RCC 7860 (cell line): ENCODE measurements at places on chromosomes 13 and 19.
A peak's percentile ranks its signal among the peaks of the same experiment; 100 is the strongest.

- no peak for DNase-seq
Observed at GRCh38 chr13:74205313-74205690, 71.1 kb upstream of the KLF12 start.

- DNase-seq, result peak; percentile 5
Observed at GRCh38 chr13:92175330-92175729, 776.9 kb downstream of the GPC5 start.

DNA sequence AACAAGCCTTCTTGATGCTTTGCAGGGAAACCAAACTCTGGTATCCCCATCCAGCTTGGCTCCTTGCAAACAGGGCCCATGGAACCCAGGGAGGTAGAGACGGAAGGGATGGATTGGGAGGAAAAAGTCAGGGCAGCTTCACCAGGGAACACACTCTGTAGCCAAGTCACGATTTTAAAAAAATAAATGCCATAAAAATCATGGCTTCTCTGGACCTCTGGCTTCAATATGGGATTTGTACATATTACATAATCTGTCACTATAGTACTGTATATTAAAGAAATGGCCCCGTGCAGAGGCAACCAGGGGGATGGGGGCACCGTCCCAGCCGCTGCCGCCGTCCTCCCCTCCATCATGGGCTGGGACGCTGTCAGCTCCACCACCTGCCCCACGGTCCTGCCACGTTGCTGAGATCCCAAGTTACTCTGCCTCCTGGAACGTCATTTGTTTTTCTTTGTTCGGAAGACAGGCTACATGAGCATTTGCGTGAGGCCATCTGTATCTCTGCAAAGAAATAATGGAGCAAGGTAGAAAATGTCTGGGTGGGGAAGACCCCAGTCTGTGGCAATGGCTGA, 313.3 kb downstream of the ZNF536 start:
- no peak for DNase-seq

GRCh38 chr13:44052780-44053184, 173.1 kb downstream of the LACC1 start:
- no peak for DNase-seq

DNA sequence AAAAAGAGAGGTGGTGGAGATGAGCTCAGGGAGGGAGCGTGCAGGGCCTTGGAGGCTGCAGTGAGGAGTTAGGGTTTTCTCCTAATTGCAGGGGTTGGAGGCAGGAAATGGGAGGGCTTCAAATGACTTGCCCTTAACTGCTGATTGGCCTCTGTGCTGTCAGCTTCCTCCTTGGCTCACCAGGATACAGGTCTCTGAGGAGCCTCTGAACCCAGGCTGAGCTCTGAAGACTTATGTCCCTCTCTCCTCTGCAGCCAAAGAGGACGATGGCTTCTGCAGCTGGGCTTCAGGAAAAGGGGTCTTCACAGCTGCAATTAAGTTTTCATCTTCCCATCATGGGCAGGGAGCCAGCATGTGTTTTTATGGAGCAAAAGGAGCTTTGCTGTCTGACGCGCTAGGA, 6.7 kb upstream of the RANBP3 start:
- no peak for DNase-seq

- no peak for DNase-seq
Observed at GRCh38 chr13:42137856-42138537, 89.5 kb downstream of the DGKH start.

- DNase-seq, result no peak
Observed at GRCh38 chr19:1837222-1837565, 11.1 kb downstream of the REXO1 start.

GRCh38 chr13:75079226-75079625, 402.7 kb downstream of the TBC1D4 start:
- peak; percentile 65 for DNase-seq

- DNase-seq, result no peak
Observed at GRCh38 chr13:91785431-91786119, 387.2 kb downstream of the GPC5 start.

DNA sequence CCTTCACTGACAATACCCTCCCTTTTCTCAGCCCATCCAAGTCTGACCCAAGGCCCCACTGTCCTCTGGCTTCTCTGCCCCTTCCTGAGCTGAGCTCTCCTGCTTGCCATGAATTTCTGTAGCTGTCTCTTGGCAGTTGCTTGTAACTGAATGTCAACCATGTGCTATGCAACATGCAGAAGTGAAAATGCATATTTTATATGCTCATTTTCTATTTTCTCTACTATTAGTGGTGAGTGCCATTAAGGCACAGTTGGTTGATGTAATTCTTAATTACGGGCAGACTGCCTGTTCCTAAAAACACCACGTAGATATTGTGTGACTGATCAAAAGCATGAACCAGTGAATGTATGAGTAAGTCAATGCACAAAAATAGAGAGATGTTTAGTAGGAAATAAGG, 29.6 kb downstream of the TNFSF11 start:
- DNase-seq, result no peak

DNA sequence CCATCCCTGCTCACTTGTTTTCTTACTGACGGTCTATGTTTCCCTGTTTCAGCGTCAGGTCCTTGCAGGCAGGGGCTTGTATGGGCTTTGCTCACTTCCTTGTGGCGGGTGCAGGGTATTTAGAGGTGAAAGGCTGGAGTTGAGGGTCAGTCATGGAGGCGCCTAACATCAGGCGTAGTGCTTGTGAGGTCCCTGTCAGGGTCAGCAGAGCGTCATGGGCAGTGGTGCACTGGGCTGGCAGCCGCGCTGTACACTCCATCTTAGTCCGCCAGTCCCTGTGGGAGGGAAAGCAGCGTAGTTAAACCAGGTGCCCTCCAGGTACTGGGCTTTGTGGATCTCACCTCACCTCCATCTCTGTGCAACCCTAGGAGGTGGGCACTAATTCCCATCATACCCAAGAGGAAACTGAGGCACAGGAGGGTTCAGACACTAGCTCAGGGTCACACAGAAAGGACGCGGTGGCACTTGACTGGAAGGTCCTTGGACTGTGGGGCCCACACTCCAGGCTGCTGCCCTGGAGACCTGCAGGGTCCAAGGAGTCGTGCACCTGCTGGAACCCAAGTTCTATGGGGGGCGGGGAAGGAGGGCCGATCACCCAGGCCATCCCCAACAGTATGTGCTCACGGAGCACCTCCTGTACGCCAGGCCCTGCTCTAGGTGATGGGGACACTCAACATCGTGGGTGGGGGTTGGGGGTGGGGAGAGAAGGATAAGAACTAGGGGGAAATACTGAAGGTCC, 4.6 kb downstream of the GRAMD1A start:
- DNase-seq, result no peak

- DNase-seq, result no peak
Observed at GRCh38 chr13:102322211-102322610, 79.6 kb downstream of the FGF14 start.

- no peak for DNase-seq
Observed at GRCh38 chr13:27601803-27602202, 18.5 kb downstream of the LNX2 start.

DNA sequence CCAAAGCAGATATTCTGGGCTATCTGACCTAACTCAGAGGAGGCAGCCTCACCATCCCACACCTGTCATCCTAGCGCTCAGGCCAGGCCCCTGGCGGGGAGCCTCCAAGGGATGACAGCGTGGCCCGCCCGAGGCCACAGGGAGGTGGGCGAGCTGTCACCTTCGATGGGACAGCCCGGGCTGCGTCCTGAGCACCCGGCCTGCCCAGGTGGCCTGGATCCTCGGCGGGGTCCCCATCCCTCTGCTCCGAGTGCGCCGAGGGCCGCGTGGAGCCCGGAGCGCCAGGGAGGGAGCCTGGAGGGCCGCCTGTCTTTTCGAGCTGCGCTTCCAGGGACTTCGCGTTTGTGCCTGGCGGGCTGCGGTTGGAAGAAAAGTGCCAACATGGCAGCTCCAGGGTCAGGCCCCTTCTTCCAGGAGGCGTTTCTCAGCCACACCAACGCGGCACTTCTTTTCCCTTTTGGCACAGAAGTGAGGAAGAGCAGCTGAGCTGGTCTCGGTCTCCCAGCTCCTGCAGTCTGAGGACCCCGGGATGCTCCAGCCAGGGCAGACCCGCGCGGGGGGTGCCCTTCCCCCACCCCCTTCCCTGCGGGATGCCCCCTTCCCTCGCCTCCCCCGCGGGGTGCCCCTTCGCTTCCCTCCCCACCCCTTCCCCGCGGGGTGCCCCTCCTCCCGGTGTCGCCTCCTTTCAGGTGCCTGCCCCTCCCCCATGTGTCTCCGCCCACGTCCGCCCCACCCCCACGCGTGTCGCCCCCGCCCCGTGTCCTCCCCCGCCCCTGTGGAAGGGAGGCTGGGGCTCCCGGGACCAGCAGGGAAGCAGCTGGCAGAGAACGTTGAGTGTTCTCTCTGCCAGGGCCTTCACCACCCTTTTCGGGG, 42.3 kb downstream of the GJA3 start:
- DNase-seq, result no peak

- peak; percentile 97 for DNase-seq
Observed at GRCh38 chr13:113187263-113187669, 21.2 kb downstream of the PCID2 start.

DNA sequence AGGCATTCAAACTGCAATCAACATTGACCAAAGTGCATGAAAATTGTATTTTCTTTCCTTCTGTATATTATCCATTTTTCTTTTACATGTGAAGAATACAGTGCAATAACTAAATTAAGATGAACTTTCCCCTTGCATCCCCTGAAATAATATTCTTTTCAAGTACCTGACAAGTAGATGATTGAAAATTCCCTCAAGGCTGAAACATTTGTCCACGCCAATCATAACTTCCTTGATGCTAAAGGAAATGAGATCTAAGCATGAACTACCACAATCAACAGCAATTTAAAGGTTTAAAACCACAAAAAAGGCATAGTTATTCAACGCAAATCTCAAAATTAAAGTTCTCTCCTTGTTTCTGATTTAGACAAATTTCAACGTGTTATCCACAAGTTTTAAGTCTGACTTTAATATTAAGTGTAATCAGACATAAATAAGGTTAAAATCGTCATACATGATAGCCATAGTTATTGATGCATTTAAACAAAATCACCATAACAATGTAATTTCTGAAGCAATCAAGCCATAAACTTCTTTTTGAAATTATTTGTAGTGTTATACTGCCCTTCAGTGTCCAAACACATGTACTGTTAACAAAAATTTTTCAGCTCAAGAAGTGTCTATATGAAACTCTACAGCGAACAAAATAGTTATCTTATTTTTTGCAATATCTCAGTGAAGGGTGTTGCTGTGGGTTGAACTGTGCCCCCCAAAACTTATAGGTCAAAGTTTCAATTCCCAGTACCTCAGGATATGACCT, 169.5 kb downstream of the DCLK1 start:
- no peak for DNase-seq

DNA sequence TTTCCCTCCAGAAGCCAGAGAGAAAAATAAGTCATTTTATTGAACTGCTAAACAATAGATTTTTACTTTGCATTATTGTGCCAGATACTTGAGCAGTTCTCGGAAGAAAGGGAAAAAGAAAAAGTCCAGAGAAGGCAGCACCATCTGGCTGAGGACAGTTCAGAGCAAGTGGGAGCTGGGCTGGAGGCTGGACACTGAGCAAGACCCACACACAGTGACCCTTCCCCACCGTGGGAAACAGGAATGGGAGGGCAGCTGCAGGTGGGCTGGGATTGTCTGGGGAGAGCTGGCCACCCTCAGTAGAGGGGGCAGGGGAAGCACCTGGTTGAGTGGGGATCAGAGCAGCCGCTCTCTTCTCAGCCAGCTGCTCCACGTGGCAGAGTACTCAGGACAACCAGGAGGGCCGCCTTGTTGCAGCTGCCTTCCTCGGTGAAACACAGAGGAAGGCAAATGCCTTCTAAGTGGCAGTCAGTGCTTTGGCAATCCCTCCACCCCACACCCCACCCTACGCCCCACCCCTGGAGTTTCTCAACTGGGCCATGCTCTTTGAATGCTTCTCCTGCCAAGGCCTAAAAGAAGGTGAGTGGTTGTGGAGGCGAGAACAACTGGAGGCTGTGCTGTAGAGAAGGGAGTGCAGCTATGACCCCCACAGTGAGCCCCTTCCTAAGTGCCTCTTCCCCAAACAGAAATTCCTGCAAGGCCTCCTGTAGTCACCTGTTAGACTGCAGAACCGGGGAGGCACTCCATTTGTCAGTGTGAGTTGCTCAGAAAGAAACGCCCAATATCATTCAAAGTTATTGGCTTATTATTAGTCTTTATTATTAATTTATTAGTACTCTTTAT, 179.3 kb downstream of the ZIC5 start:
- DNase-seq, result no peak

DNA sequence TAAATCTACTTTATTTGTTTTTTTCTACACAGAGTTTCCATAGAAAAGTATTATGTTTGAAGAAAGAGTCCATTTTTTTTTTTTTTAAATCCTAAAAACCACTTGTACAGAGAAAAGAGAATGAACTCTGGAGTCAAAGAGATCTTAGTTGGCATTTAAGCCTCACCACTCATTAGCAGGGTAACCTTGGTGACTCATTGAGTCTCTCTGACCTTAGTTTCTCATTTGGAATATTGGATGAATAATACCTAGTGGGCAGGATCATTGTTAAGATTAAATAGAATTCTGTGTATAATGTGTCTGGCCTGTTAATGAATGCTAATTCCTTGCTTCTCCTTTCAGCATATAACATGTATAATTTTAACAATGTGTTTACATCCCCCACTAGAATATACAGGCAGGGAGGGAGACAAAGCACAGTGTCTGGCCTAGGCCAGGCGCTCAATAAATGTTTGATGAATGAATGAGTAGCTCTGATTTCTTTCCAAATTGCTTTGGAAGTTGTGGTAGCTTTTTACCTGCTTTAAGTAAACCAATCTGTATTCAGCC, 48.7 kb upstream of the MYCBP2 start:
- DNase-seq, result no peak

GRCh38 chr13:39132286-39133230, 94.3 kb downstream of the NHLRC3 start:
- DNase-seq, result no peak

DNA sequence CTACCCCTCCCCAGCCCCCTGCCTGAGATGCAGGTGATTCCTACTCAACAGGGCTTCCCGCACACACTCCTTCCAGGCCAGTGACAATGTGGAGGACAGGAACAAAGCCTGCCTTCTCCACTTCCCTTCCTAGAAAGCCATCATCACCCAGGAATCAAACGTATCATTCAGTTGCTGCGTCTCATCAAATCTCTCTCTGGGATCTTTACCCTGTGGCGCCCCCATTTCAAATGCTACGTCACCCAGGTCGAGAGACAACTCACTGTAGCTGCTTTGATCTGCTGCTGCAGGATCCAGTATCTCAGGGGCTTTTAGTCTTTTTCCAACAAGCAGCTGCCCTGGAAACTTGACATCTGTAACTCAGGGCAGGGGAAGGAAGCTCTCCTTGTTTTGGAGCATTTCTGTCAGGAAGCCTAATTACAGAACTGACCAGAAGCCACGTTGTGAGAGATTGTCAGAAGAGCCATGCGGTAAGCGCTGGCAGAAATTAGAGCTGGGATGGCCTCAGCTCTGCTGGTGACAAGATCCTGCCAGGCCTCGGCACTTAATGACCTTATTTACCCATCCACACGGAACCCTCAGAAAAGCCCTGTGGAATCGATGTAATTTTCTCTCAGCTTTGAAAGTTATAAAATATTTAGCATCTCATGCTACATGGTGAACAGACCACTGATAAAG, 140.5 kb downstream of the STK24 start:
- DNase-seq, result no peak

GRCh38 chr13:37617173-37617572, 18.6 kb upstream of the POSTN start:
- peak; percentile 98 for DNase-seq

GRCh38 chr13:97004886-97005285, 10.6 kb upstream of the OXGR1 start:
- no peak for DNase-seq

GRCh38 chr13:96398486-96398885, 308.6 kb downstream of the HS6ST3 start:
- DNase-seq, result no peak
